ENCODE measurements at places on chromosomes 16 and 17.
A peak's percentile ranks its signal among the peaks of the same experiment; 100 is the strongest.

GRCh38 chr17:80873307-80873951 lies 118.2 kb upstream of the CHMP6 start:
- H3K36me3 ChIP-seq: no peaks in the 10 kb centered on the region
- no peak overlapping the region for H3K27ac ChIP-seq
- no peak overlapping the region for H3K4me3 ChIP-seq

DNA sequence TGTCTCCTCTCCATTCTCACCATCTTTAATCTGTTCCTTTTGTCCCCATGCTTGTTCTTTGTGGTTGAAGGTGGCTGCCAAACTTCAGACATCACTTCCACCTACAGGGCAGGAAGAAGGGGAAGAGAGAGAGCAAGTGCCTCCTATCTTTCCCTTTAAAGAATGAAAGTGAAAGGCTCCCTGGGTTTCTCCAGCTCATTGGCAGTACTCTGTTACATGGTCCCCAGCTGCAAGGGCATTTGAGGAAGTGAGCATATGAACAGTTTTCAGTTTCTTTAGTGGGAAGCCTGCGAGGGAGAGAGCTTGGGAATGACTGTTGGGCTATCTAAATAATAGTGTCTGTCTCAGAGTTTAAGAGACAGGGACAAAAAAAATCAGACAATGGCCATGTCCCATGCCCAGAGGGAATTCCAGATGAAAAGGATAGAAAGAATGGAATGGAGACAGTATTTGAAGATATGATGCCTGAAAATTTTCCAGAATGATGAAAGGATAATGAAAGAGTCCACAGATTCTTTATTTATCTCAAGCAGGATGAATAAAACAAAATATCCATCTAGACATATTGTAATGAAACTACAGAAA lies 159.9 kb downstream of the LGALS9B start:
- no peak for DNase-seq
- peaks cover 30% of the 10 kb centered on the region for H3K36me3 ChIP-seq
- H3K27ac ChIP-seq: no peak overlapping the region
- H3K27me3 ChIP-seq: no peaks in the 10 kb centered on the region

GRCh38 chr17:17886226-17886625 lies 49.4 kb upstream of the SREBF1 start:
- DNase-seq: no peak
- no peak overlapping the region for H3K4me3 ChIP-seq
- H3K4me1 ChIP-seq: no peaks in the 10 kb centered on the region
- no peaks in the 10 kb centered on the region for H3K27me3 ChIP-seq
- H3K27ac ChIP-seq: no peak overlapping the region

GRCh38 chr17:41733348-41734138 lies 900 bp downstream of the HAP1 start:
- no peak for DNase-seq
- H3K4me1 ChIP-seq: peaks cover 16% of the 10 kb centered on the region
- H3K36me3 ChIP-seq: no peaks in the 10 kb centered on the region
- H3K27me3 ChIP-seq: peaks cover 16% of the 10 kb centered on the region
- H3K27ac ChIP-seq: no peak overlapping the region

- no peak overlapping the region for H3K4me3 ChIP-seq
- H3K27ac ChIP-seq: no peak overlapping the region
- no peaks in the 10 kb centered on the region for H3K27me3 ChIP-seq
- no peak for DNase-seq
- H3K4me1 ChIP-seq: no peaks in the 10 kb centered on the region
- H3K36me3 ChIP-seq: no peaks in the 10 kb centered on the region
Measured at GRCh38 chr16:10031955-10032354, 150.3 kb downstream of the GRIN2A start.

DNA sequence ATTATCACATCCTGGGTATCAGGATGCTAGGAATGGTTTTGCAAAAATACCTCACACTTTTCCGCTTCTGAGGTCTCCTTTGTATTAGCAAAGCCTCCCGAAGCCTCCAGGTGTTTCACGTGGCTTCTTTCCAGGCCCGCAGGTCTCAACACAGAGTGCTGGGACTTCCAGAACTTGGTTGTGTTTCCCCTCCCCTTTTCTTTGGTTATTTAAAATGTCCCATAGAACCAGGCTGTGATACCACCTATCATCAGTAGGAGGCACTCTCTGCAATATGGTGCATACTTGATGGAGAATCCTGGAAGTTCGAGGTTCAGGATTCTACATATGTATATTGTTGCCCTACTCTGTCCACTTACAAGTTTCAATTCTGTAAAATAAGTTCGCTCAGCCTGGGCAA lies 28.8 kb downstream of the ATP2C2 start:
- no peaks in the 10 kb centered on the region for H3K27me3 ChIP-seq
- H3K36me3 ChIP-seq: no peaks in the 10 kb centered on the region
- H3K4me3 ChIP-seq: no peak overlapping the region
- no peaks in the 10 kb centered on the region for H3K4me1 ChIP-seq
- DNase-seq: no peak
- no peak overlapping the region for H3K27ac ChIP-seq

DNA sequence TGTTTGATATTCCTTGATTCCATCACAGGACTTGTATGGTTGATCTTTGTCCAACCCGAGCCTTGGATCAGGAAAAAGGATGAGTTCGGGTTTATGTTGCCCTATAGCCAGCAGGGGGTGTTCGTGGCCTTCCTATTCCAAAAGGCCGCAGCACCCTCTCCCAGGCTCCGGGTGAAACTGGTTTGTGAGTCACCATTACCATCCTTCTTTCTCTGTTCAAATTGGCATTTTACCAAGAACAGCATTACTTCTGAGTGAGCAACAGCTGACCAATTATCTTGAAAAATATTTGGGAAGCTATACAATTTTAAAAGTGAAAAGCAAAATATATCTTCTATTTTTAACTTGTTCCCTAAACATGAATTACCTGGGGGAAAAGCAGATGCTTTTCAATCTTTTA lies 24.3 kb upstream of the KRT20 start:
- peaks cover 11% of the 10 kb centered on the region for H3K4me1 ChIP-seq
- H3K36me3 ChIP-seq: no peaks in the 10 kb centered on the region
- no peak overlapping the region for H3K27ac ChIP-seq
- H3K4me3 ChIP-seq: no peak overlapping the region
- peak; percentile 92 for DNase-seq

- H3K4me3 ChIP-seq: no peak overlapping the region
- H3K4me1 ChIP-seq: peaks cover 18% of the 10 kb centered on the region
- H3K27ac ChIP-seq: no peak overlapping the region
- H3K27me3 ChIP-seq: no peaks in the 10 kb centered on the region
- no peak for DNase-seq
Measured at GRCh38 chr16:50269769-50270509, 3.6 kb downstream of the ADCY7 start.

GRCh38 chr16:88692861-88693260 lies 6.6 kb upstream of the SNAI3 start:
- DNase-seq: no peak
- H3K4me1 ChIP-seq: no peaks in the 10 kb centered on the region
- H3K27ac ChIP-seq: no peak overlapping the region
- H3K4me3 ChIP-seq: no peak overlapping the region
- peaks cover 5% of the 10 kb centered on the region for H3K27me3 ChIP-seq

GRCh38 chr17:31425282-31426040 lies 34.0 kb downstream of the RAB11FIP4 start:
- no peaks in the 10 kb centered on the region for H3K27me3 ChIP-seq
- H3K36me3 ChIP-seq: no peaks in the 10 kb centered on the region
- no peak for DNase-seq

DNA sequence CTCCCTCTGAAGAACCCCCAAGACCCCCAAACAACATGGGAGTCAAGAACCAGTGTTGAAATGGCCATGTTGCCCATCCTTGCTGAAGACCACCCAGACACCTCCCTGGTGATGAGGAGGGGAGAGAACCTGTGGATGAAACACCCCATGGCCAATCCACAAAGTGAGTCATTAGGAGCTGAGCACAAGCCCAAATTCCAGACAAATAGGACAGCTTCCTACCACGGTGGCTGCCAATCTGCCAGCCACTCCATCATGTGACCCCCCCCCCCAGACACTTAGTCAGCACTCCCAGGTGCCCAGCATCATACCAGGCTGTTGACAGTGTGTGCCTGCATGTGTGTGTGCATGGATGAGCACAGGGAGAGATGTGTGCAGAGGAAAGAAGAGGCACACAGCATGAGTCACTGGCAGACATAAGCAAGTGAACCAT lies 26.4 kb upstream of the RPL38 start:
- no peak overlapping the region for H3K4me3 ChIP-seq
- no peak for DNase-seq
- H3K27ac ChIP-seq: no peak overlapping the region
- H3K4me1 ChIP-seq: no peaks in the 10 kb centered on the region
- no peaks in the 10 kb centered on the region for H3K36me3 ChIP-seq

GRCh38 chr17:40536295-40537171 lies 28.7 kb downstream of the CCR7 start:
- no peak overlapping the region for H3K4me3 ChIP-seq
- peak overlapping the region; percentile 58 for H3K27ac ChIP-seq
- H3K4me1 ChIP-seq: peaks cover 5% of the 10 kb centered on the region
- DNase-seq: peak; percentile 77

DNA sequence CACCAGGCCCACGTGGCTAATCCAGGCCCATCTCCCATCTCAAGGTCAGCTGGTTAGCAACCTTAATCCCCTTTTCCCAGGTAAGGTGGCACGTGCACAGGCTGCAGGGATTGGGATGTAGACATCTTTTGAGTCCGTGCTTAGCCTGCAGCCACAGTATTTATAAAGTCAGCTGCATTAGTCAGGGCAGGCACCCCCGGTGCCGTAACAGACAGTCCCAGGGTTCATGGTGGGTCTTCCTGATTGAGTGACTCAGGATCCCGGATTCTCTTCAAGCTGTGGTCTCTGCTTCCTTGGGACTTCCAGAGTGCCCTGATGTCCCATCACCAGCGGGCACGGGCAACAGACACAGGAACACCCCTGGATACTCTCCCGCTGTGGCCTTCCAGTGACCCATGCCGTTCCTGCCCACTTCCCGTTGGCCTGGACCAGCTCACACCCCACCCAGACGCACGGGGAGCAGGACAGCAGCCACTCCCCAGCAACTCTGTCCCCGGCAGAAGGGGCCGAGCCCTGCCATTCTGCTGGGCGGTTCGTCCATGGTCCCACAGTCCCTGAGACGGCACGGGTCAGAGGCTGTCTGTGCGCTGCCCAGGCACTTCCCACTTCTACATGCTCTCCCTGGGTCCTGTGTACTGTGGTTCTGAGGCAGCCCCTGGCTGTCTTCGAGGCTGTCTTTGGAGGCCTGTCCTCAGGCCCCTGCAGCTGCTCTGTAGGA lies 248.6 kb upstream of the GSE1 start:
- H3K4me1 ChIP-seq: no peaks in the 10 kb centered on the region
- no peaks in the 10 kb centered on the region for H3K36me3 ChIP-seq
- H3K27ac ChIP-seq: no peak overlapping the region
- no peak overlapping the region for H3K4me3 ChIP-seq

- DNase-seq: no peak
- no peaks in the 10 kb centered on the region for H3K27me3 ChIP-seq
- H3K27ac ChIP-seq: no peak overlapping the region
- no peak overlapping the region for H3K4me3 ChIP-seq
- H3K36me3 ChIP-seq: no peaks in the 10 kb centered on the region
Measured at GRCh38 chr17:57281887-57282286, 25.6 kb downstream of the MSI2 start.

- no peak for DNase-seq
- no peaks in the 10 kb centered on the region for H3K36me3 ChIP-seq
Measured at GRCh38 chr16:19108409-19109287, 5.1 kb upstream of the ITPRIPL2 start.

DNA sequence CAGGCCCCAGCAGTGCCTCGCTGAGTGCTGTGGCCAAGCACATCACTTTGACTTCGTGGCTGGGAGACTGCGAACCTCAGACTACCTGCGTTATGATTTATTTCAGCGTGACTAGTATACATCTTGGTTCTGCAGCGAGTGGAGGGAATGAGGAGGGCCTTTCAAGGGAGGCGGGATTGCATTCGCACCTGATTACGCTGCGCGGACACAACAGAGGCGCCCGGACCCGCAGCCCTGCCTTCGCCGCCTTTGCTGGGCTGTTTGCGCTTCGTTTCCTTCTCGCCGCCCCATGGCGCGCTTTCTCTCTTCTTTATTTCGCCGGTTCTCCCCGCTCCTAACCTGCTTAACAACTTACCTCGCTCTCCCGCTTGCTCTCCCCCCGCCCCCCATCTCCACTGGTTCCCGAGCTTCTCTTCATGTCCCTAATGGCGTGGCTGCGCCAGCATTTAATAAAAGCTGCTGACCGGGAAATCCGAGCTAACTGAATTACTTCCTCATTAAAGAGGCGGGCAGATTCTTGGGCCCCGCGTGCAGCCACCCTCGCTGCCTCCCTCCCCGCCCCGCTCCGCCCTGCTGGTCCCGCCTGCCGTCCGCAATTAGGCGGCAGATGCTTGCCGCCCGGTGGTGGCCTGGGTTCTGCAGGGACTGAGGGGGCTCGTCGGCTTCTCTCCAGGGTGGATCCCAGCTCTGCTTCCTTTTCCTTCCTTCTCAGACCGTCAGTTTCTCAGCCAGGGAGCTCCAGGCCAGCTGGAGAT lies 257.6 kb upstream of the SDK2 start:
- H3K4me3 ChIP-seq: peak overlapping the region; percentile 25
- DNase-seq: no peak
- H3K27ac ChIP-seq: no peak overlapping the region
- no peaks in the 10 kb centered on the region for H3K4me1 ChIP-seq
- no peaks in the 10 kb centered on the region for H3K27me3 ChIP-seq

DNA sequence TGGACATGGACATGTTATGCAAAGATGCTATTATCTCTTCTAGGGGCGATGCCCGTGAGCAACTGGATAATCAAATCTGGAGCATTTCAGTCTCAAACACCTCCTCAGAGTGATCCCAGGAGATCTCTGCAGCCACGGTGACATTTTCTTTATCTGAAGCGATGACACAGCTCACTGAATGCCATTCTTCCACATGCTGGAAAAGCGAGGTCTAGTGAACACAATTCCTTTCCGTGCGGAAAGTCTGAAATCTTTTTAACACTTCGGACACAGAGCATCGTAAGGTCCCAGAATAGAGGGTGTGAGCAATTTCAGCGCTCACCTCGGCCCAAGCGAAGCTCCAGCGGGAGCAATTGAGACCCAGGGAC lies 531 bp upstream of the HASPIN start:
- H3K27me3 ChIP-seq: no peaks in the 10 kb centered on the region
- peaks cover 11% of the 10 kb centered on the region for H3K4me1 ChIP-seq
- DNase-seq: no peak
- H3K27ac ChIP-seq: peak overlapping the region; percentile 75
- peak overlapping the region; percentile 77 for H3K4me3 ChIP-seq
- H3K36me3 ChIP-seq: peaks cover 18% of the 10 kb centered on the region

- no peaks in the 10 kb centered on the region for H3K36me3 ChIP-seq
- H3K4me1 ChIP-seq: peaks cover 44% of the 10 kb centered on the region
- DNase-seq: no peak
- no peak overlapping the region for H3K27ac ChIP-seq
- H3K4me3 ChIP-seq: peak overlapping the region; percentile 29
Measured at GRCh38 chr16:2966808-2967191, 2.3 kb upstream of the PAQR4 start.
